ENCODE measurements at places on chromosomes 1 and 21.

- peak; percentile 50 for DNase-seq
These were observed 38.5 kb downstream of the IER5 start for GRCh38 chr1:181126871-181127587.

GRCh38 chr1:95254959-95255358 lies 20.9 kb downstream of the RWDD3 start:
- no peak for DNase-seq

GRCh38 chr1:226677027-226678020 lies 61.8 kb downstream of the ITPKB start:
- no peak for DNase-seq

- DNase-seq: peak; percentile 90
These were observed 120.7 kb downstream of the LMX1A start for GRCh38 chr1:165235777-165236291.

- peak; percentile 57 for DNase-seq
These were observed at the start of gene NTRK1 for GRCh38 chr1:156860628-156861423. Gene NTRK1, plus strand, starts transcription at chr1:156860865. Its CDS starts 70 bp downstream, at chr1:156860935.

DNA sequence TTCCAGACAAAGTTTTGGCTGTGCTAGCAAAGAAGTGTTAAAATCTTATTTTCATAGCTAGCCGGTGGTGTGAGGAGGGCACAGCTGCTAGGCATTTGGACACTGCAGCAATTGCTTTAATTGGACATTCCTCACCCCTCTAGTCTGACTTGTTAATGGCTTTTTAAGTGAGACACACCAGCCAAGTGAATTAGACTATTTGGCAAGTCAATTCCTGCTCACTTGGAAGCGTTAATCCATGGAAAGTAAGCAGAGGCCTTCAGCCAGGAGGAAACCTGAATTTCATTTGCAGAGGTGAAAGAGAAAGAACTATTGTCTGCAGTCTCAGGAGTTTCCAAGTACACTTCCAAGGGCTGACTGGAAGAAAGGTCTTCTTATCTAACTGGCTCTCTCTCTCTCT lies 175.7 kb downstream of the ST6GALNAC3 start:
- no peak for DNase-seq

GRCh38 chr1:107683683-107684082 lies 281.3 kb downstream of the VAV3 start:
- no peak for DNase-seq

DNA sequence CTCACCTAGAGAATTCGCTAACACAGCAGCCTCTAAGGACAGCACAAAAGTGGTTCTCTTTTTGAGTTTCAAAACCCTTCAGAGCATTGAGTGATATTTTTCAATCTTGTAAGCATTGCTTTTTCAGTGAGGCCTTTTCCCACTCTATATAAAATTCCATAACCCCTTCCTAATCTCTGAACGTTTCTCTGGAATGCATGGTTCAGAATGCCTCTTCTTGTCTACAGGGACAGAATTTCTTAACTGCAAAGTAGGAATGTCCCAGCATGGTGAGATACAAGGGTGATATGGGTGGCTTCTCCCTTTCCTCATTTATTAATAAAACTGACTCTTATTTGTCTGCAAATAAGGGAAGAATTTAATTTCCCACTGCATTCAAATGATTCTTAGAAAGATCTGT lies 377.9 kb downstream of the LTN1 start:
- DNase-seq: no peak

- DNase-seq: no peak
These were observed 443.6 kb downstream of the PLPP3 start for GRCh38 chr1:56135864-56136147.

- DNase-seq: no peak
These were observed 43.9 kb downstream of the NOS1AP start for GRCh38 chr1:162113419-162113818.

GRCh38 chr1:71270394-71270915 lies 189.6 kb upstream of the ZRANB2 start:
- no peak for DNase-seq

DNA sequence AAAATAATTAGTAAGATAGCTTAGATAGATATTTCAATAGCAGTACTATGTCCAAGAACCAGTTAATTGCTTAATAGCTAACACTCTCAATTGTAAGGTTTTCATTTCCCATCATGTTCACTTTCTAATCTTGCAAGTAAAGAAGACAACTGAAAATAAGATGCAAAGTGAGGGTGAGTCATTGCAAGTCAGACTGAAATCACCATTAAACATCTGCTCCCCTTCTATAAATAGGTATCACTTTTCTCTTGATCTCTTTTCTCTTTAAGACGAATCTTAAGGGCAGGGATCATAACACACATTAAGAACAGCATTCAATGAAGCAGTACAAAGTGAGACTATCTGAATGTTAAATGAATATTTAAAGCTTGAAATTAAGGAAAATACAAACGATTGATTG lies 40.4 kb downstream of the UBR4 start:
- DNase-seq: no peak

GRCh38 chr1:91070298-91070697 lies 48.5 kb upstream of the ZNF644 start:
- DNase-seq: no peak

DNA sequence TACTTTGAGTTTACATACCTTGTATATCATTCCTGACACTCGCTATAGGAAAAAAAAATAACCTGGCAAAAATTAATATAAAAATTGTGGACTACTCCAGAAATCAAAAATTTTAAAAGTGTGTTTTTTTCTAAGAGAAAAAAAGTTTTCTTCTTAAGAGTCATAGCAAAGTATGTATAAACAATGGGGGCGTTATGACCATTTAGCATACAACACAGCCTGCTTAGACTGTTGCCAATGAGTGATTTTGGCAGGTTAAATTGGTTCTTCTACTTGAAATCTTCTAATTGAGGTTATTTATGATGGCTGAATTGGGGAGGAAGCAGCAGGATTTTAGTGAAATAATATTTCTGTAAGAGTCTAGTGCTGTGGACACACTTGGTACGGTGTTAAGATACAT lies 130.5 kb upstream of the USH2A start:
- DNase-seq: no peak

DNA sequence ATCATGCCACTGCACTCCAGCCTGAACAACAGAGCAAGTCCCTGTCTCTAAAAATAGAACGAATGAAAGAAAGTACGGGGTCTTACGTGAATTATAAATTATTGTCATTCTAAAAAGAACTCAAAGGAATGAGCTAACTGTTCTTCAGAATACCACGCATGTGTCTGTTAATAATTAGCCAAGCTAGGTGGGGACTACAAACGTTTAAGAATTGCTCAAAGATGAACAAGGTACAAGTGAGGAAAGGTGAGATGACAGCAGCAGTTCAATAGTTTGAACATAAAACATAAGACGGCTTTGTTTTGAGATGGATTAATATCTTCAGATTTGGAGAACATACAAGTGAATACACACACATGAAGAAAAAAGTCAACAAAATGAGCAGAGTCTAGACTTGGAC lies 79.6 kb downstream of the UBR4 start:
- no peak for DNase-seq

- DNase-seq: no peak
These were observed 1.9 kb downstream of the TMEM53 start for GRCh38 chr1:44672254-44672955.

- DNase-seq: no peak
These were observed 10.2 kb downstream of the GSTM3 start for GRCh38 chr1:109730666-109731065.

DNA sequence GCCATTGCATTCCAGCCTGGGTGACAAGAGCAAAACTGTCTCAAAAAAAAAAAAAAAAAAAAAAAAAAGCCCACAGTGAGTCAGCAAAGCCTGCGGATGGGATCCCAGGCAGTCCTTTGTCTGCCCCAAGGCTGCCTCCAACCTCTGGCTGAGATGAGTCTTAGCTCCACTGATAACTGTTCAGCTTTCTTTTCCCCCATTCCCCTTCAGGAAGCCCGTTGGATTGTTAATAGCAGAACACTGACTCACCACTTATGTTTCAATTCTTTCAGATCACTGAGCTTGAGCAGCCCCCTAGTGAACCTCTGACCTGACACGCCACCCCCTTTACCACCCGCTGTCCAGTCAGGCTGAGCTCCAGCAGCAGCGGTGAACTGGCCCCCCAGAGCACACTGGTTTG lies 57.5 kb downstream of the ERG start:
- DNase-seq: no peak

DNA sequence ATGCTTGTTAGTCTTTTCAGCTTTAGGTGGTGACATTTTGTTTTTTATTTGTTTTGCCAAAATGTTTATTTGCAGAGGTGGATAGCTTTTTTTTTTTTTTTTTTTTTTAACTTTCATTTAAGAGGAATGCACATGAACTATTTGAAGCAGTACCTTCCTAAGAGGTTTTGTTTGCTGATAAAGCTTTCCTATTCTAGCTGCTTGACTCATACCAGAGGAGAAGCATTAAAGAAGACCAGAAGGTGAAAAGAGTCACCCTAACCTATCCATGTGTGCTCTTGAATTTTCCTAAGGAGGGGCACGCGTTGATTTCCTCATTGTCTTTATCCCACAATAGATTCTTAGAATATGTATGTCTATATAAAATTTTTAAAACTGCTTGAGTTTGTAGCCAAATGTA lies 57.7 kb downstream of the PRDM2 start:
- DNase-seq: no peak

DNA sequence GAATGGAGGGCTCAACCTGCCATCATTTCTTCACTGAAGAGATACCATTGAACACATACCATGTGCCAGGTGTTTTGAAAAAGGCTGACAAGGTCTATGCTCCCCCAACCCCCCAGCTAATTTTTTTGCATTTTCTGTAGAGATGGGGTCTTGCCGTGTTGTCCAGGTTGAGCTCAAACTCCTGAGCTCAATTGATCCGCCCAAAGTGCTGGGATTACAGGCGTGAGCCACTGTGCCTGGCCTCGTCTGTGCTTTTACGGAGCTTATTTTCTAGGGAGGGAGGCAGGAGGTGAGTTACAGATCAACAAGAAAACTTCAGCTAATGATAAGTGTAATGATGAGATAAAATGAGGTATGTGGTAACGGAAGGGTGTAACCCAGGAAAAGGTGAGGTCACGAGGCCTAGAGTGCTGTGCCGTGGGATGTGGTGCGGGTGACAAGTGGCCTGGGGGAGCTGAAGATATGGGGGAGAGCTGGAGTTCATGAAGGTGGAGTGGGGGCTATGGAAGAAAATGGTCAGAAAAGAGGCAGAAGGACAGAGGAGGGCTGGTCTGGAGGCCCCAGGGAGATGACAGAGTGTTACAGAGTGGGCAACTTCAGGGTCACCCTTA lies 28.2 kb downstream of the FAAH start:
- no peak for DNase-seq

- DNase-seq: no peak
These were observed 8.2 kb downstream of the GPSM2 start for GRCh38 chr1:108884968-108885367.

- no peak for DNase-seq
These were observed 59.9 kb downstream of the VANGL2 start for GRCh38 chr1:160460214-160460642.

GRCh38 chr1:42172381-42173133 lies 8.0 kb upstream of the GUCA2A start:
- no peak for DNase-seq

GRCh38 chr1:246160905-246161304 lies 346.2 kb downstream of the SMYD3 start:
- DNase-seq: peak; percentile 51

DNA sequence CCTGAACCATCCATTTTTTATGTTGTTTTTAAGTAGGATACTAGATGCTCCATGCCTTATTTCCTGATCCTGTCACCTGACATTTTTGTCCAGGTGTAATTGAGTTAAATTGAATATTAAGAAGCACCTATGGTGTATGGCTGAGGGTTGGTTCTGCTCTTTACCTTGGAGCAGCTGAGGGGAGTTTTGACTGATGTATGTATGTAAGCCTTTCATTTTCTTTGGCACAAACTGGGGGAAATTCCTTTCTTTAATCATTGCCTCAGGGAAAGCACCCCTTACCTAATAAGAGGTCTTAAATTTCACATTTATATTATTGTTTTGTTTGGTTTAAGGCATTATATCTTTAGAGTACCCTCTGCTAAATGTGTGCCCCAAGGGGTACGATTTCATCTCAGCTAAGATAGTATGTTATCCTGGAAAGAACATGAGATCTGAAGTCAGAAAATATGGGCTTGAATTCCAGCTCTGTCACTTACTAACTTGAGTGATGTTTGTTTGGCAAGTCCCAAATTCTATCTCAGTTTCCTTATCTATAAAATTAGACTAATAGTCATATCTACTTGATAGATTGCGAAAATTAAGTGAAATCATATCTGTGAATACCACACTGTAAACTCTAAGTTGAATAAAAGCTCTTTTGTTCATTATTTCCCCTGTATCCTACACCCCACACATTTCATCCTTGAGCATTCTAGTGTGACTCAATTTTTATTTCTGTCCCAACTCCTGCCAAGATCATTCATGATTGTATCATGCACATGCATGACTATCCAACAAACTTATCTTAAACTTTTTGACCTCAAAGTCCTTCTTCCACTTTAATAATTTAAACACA lies 57.7 kb upstream of the NUF2 start:
- DNase-seq: no peak

GRCh38 chr1:205056188-205056611 lies 13.2 kb downstream of the CNTN2 start:
- DNase-seq: no peak

DNA sequence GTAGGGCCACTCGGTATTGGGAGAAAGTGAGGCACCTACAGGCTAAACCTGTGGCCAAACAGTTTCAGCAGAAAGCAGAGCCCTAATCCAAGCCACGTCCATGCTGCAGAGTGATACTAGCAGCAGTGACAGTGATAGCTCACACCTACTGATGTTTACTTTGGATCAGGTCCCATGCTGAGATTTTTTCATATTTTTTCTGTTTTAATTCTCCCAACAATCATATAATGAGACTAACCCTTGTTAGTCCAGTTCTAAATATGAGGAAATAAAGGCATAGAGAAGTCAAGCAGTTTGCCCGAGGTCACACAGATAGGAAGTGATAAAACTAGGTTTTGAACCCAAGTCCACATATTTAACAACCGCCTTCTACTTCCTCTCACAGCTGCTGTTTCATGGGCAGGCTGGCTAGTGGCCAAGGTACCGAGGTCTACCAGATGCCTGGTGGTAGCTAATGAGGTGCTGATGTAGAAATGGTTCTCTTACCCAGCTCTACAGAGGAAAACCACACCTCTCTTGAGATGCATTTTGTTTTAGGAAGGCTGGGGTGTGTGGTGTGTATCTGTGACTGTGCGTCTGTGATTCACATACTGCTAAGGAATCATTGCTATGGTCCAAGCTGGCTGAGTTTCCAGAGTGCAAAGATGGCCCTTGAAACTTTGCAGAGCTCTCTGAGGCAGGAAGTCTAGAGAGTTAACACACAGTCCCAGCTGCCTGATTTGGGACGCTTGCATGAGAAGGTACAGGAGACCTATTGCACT lies 80.3 kb upstream of the ARTN start:
- DNase-seq: no peak

- peak; percentile 76 for DNase-seq
These were observed 59.3 kb downstream of the ACP6 start for GRCh38 chr1:147611021-147611426.

DNA sequence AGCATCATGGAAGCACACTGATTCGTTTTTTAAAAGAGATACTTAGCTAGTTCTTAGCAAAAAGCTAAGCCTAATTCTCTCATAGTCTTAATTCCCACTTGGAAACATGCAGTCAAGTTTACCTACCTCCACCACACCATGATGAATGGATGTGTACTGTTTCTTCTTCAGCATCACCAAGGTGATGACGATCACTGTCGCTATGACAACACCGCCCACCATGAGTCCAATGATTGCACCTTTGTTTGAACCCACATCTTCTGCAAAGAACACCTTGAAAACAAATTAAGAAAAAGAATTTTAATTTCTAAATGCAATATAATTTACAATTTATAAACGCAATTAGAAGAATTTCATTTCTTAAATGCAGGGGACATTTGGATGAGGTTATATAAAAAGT lies 156.8 kb downstream of the GABPA start:
- DNase-seq: no peak

GRCh38 chr1:182685215-182685614 lies 828 bp upstream of the RGS8 start:
- peak; percentile 37 for DNase-seq
